ENCODE measurements at places on chromosomes 4 and X.

DNA sequence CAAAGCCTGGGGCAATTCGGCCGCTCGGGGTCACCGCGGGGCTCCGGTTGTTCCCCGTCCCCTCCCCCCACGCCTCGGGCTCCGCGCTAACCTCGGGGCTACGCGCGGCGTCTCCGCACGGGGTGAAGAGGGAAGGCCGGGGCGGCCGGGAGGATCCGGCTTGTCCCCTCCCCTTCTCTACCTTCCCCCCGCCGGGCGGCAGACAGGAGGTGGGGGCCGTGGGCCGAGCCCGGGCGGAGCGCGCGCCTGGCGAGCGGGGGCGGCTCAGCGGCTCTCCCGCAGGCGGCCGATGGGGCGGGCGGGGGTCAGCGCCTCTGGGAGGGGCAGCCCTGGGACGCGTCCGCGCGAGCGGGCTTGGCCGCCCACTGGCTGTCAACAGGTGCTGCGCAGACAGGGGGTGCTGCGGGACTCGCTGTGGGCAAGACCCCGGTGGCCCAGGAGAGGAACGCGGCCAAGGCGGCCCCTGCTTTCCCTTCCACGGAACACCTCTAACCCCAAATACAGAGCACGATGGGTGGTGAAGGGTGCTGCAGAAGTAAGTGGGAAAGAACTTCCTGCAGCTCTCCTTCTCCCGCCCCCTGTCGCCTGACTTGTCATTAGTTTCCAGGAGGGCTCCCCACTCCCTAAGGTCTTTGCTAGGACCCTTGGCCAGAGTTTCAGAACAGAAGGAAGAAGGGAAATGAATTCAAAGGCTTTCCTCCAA, at the start of gene PDGFC:
Gene PDGFC (minus strand): TSS at position 124 of the 703 bp plus-strand sequence. CDS start 896 bp downstream, outside the sequence.
- peak; percentile 30 for DNase-seq

- DNase-seq = no peak
Measured at GRCh38 chr4:114864060-114864459, 249.4 kb downstream of the NDST4 start.

GRCh38 chrX:119667111-119667878, 25.7 kb downstream of the SEPTIN6 start:
- no peak for DNase-seq

DNA sequence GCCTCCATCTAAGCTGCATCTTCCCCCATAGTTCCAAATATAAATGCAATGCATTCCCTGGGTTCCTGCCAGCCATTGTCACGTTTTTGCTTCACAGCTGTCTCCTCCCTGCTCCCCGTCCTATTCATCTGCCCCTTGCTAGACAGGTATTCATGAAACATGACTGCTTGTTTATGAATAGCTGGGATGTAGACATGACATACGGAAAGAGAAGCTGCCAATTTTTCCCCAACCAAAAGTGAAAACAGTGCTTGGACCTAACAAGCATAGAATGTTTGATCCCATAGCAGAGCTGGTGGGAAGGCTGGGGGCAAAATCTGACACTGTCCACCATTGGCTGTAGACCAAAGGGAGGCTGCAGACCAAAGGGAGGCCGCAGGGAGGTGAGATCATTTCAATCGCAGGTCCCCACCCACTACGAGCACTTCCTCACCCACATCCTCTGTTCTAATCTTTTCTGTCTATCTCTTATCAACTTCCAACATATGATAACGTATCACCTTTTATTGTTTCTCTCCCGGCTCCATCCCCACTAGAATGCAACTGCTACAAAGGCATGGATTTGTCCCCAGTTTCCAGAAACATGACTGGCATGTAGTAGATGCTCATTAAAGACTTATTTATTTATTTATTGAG, 8.5 kb upstream of the GYG2 start:
- no peak for DNase-seq

DNA sequence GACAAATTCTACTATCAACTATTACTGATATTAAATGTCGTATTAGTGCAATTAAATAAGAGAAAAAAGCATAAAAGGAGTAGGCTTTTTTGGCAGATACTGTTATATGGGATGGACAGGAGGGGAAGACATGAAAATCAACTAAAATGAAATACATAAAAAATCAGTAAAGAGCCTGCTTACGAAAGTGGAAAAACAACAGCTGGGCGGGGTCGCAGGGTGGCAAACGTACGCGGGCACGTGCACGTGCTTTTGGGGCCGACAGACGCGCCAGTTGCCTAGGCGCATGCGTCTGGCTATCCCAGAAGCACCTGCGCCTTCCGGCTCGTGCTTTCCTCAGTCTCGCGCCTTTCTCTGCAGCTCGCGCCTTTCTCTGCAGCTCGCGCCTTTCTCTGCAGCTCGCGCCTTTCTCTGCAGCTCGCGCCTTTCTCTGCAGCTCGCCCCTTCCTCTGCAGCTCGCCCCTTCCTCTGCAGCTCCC, at the start of gene YY2:
Gene YY2 (plus strand): TSS at position 51 of the 479 bp plus-strand sequence. CDS start 498 bp downstream, outside the sequence.
- DNase-seq = no peak

DNA sequence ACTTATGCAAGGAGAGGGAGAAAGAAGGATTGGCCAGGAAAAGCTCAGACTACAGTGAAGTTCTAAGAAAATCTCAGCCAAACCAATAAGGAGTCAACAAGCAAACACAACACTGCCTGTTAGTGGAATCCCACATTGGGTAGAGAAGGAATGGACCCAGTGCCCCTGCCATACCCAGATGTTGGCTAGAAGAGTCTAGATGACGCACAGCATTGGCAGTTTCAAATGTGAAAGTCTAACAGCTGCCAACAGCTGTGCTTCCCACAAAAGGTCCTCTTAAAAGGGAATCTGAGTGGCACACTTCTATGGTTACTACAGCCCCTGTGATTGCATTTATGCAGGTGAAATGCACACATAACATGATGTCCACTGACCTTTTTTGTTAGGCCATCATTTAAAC, 37.2 kb upstream of the CPEB2 start:
- no peak for DNase-seq

GRCh38 chrX:71606536-71607216, 11.6 kb downstream of the CXCR3 start:
- peak; percentile 51 for DNase-seq

DNA sequence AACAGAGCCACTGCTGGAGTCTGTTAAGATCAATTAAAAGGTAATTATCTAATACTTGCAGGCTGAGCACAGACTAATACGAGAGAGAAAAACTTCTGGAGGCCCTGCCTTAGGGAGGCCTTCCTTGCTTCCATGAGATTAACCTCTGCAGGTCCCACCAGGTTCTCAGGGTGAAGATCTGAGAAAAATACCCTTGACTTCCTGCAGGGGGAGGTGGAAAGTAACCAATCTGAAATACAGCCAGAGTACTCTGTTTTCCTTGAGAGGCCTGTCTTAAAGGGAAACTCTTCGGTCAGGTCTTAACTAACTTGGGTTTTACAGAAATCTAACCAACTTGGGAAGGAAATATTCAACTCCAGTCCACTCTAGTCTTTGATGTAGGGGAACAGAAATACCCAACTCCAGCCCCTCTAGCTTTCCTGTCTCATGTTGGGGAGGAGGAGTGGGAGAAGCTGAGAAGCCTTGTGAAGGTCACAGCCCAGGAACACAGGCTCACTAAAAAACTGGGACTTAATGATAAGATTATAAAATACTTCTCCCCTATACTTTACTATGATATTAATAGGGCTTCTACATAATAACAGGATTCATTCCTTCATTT, 77.1 kb downstream of the TBCK start:
- peak; percentile 20 for DNase-seq

DNA sequence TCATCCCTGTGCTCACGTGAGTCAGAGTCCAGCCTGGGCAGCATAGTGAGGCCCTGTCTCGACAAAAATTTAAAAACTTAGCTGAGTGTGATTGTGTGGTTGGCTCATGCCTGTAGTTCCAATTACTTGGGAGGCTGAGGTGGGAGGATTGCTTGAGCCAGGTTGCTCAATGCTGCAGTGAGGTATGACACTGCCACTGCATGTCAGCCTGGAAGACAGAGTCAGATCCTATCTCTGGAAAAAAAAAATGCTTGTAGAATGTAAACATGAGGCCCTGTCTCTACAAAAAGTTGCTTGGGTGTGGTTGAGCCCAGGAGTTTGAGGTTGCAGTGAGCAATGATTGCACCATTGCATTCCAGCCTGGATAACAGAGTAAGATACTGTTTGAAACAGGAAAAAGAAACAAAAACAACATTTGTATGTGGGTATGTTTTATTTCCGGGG, 11.3 kb upstream of the YTHDC1 start:
- DNase-seq = no peak

DNA sequence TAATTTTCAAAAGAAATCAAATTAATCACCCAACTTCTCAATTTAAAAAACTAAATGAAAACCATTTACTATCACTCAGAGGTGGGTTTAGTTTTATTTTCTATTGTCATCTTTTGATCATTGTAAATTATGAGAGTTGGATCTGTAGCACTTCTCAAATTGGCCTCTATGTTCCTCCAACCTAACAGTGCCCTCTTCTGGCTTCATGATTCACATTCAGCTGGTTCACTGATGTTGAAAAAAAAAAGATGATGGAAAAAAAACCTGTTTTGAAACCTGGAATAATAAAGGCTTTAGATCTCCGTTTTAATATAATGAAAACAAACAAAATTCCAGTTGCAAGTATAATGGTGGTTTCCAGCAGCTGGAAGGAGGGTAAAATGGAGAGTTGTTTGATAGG, 2.4 kb upstream of the NBDY start:
- peak; percentile 33 for DNase-seq

DNA sequence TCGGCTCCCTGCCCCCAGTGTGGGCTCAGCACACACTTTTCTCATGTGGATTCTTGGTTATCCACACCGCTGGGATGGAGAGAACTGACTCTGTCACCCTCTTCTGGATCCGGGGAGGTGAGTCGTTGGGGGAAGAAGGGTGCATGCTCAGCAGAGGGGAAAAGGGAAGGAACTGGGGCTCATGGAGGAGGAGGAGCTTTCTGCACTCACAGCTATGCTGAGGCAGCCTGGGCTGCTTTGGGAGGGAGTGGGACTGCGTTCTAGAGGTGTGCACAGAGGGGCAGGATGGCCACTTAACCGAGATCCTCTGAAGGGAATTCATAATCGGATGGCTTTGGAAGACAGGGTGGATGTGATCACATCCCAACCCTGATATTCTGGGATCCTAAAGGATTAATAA, 51.6 kb downstream of the RTL5 start:
- no peak for DNase-seq

DNA sequence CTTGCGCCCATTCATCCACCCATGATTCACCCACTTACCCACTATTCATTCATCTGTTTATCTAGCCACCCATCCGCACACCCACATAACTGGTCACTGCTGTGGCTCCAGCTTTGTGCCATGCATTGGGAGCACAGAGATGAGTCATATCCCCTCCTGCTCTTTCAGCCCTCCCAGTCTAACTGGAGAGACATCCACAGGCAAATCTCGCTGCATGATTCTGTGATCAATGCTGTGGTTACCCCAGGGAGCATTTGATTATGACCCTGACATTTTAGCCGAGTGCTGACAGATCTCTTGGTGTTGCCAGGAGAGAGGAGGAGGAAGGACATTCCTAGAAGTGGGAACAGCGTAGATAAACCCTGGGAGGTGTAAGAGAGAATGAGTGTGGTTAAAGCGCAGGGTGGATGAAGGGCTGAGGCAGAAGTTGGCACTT, 10.4 kb upstream of the PORCN start:
- DNase-seq = no peak

DNA sequence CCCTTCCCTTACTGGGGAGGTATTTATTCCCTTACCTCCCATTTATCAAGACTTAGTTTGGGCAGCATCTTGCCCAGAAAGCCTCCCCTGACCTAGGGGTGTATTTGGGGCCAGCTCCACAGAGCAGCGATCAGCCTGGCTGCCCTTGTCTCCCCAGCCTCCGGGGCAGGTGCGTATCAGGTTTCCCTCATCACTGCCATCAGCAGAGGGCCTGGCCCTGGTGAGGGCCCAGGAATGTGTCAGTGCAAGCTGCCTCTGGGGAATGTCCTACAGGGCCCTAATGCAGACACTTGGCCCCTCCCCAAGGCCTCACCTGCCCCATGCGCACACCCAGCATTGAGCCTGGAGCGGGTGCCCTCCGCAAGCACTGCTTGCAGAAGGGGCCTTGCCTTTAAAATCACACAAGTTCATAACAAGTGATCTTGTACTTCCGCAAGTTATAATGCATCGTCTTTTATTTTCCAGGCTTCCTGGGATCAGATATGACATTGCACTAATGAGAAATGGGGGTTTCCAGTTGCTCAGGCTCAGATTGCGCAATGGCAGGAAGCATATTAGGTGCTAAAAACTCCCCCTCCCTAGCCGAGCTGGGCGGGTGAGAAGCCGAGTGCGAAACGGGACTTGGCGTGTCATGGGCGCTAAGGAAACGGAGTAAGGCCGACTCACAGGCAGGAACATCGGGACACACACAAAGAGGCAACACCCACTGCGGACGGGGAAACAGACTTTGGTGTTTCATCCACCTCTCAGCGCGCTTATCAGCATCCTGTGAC, 25.4 kb upstream of the AFAP1 start:
- peak; percentile 78 for DNase-seq

- DNase-seq = no peak
Measured at GRCh38 chr4:156596026-156596425, 375.6 kb downstream of the PDGFC start.

- peak; percentile 45 for DNase-seq
Measured at GRCh38 chr4:108168160-108168670, 517 bp downstream of the LEF1 start.

GRCh38 chrX:72368796-72369195, 63.1 kb upstream of the CITED1 start:
- DNase-seq = no peak

DNA sequence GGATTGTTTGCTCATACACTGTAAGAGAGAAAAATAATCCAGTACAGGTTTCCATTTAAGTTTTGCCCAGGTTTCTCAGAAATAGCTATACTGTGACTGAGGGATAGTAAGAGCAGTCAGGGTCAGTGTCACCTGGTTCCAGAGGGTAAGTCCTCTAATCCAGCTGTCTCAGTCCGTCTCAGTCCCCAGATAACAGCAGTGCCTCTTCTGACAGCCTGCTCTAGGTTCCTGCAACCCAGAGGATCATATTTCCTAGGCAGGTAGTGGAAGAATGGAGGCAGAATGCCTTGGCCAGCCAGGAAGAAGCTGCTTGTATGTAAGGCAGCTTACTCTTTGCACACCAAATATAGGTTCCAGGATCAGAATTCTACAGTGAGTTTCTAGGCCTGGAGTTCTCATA, 22.6 kb upstream of the GNRHR start:
- DNase-seq = no peak

DNA sequence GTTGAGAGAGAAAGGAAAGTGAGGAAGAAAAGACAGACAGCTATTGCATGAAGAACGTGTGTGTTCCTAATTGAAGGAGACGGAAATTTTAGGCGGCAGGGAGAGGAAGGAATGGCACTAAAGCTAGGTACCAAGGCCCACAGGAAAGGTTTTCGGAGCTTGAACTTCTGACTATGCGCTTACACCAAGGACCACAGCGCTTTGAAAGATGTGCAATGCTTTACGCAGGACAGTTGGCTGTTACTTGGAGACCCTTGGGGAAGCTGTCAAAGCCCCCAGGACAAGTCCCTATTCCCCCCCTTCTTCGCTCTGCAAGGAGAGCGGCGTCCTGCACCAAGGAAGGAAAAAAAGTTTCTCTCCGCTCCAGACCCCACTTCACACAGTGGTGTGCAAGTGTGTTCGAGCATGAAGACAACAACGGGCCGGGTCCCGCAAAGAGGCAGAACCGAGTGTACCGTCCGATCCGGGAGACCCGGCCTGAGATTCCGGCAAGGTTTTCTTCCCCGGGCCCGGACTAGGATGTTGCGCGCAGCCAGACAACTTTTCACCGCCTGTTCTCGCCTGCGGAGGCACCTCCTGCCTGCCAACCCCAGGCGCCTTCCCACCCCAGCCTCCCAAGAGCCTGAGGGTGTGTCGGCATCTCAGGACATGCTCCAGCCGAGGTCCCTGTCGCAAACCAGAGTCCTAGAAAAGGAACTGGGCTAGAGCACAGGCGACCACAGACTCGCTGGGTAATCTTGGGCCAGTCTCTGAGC, 896 bp downstream of the KDR start:
- DNase-seq = no peak

Data from CD4-positive, alpha-beta T cell treated with Interferon alpha-2 for 1 hour (primary cell).